Stimulated activated CD4-positive, alpha-beta T cell treated with anti-CD3 and anti-CD28 coated beads, TNF-alpha, amount 100 ng/mL, for 48 hours (primary cell): ENCODE measurements at places on chromosomes 16 and 17.

DNA sequence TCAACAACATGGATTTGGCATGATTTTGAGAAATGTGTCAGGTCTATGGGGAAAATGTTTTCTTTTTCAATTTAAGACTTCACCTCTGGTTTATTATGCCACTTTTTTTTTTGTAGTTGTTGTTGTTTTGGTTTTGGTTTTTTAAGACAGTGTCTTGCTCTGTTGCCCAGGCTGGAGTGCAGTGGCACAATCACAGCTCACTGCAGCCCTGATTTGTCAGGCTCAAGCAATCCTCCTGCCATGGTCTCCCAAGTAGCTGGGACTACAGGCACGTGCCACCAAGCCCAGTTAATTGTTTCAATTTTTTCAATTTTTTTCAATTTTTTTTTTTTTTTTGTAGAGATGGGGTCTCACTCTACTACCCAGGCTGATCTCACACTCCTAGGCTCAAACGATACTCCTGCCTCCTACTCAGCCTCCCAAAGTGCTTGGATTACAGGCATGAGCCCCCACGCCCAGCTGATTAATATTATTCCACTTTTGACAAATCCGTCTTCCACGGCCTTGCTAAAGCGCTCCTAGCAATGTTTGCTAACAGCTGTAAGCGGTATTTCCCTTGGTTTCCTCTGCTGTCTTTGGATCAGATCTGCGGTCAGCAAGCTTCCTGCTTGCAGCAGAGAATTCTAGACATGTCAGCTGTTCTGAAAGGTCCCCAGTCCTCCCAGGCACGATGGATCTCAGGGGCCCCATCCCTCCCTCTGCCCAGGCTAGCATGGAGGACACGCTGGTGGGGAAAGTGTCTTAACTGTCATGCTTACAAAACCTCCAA lies 7.0 kb upstream of the MILR1 start:
- DNase-seq, result no peak

DNA sequence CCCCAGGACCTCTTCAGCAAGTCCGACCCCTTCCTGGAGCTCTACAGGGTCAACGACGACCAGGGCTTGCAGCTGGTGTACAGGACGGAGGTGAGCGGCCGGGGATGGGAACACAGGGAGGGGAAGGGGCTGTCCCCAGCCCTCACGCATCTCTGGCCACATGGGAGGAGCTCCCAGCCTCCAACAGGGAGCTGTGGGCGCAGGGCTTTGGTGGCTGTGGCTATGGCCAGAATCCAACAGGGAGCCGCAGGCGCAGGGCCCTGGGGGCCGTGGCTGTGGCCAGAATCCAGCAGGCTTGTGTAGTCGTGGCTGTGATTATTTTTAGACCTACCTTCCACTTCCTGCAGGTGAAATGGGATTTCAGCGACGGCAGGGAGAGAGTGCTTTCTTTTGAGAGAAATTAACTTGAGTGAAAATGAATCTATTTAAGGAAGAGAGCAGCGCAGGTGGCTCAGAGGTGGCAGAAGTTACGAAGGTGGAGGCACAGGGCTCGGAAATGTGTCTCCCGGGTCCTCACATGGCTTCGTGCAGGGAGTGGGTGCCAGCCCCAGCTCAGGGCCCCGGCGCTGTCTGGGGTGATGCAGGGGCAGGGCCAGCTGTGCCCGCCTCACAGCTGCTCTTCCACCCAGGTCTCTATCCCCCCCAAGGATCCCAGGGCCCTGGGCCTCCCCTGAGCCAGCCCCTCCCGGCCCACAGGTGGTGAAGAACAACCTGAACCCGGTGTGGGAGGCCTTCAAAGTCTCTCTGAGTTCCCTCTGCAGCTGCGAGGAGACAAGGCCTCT lies 9.4 kb downstream of the CPNE7 start:
- DNase-seq, result no peak

DNA sequence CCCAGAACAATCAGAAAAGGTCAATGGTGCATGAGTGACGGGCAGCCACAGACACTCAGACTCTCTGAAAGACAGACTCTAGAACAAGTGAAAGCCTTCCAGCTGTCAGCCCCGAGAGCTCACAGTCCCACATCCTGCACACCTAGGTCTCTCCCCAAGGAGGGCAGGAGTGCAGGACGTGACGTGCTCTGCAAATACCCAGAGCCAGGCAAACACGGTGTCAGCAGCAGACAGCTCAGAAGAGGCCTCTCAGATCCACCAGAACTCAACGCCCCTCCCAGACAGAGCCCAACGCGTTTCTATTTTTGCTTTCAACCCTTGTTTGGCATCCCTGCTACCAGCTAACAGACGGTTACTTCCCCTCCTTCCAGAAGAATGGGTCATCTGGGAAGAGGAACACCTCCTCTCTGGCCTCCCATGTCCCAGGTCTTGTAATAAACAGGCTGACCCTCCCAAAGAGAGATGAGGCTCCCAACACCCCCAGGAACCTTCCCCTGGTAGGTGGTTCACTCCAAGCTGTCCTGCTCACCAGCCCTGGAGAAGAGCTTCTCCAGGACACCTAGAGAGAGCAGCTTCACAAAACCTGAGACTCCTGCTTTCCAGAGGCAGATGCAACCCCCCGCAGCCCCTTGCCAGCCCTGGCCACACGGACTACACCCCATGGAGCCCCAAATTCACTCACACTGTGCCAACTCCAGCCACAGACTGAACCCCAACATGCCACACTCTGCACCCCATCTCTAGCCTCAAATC lies 7.6 kb downstream of the PITPNM3 start:
- DNase-seq, result no peak

DNA sequence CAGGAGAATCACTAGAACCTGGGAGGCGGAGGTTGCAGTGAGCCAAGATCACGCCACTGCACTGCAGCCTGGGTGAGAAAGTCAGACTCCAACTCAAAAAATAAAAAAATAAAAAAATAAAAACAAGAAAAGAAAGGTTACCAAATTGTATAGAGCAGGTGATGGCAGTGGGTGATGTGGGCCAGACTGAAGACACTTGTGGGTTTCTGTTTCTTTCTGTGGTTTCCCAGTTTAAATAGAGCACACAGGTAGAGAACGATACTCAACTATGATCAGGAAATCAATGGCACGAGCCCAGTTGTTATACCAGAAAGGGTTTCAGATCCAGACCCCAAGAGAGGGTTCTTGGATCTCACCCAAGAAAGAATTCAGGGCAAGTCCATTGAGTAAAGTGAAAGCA lies 32.6 kb downstream of the NUBP1 start:
- no peak for DNase-seq

DNA sequence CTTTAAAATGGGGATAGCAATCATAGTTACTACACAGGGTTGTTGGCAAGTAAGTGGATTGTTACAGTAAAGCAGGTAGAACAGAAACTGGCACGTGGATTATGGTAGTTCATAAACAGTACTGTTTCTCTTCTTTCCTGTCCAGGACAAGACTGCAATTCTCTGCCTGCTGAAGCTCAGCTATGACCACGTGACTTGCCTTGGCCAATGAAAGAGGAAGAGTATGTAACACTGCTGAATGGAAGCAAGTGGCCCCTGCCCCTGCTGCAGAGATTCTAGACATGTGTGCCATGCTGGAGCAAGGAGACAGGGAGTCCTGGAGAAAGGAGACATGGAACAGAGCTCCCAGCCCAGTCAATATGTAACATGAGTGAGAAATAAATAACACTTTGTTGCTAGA lies 66.6 kb upstream of the TOX3 start:
- no peak for DNase-seq
